ENCODE measurements at places on chromosomes 5 and 9.

- no peak for DNase-seq
These were observed 88.1 kb downstream of the PAX5 start for GRCh38 chr9:36945999-36946398.

DNA sequence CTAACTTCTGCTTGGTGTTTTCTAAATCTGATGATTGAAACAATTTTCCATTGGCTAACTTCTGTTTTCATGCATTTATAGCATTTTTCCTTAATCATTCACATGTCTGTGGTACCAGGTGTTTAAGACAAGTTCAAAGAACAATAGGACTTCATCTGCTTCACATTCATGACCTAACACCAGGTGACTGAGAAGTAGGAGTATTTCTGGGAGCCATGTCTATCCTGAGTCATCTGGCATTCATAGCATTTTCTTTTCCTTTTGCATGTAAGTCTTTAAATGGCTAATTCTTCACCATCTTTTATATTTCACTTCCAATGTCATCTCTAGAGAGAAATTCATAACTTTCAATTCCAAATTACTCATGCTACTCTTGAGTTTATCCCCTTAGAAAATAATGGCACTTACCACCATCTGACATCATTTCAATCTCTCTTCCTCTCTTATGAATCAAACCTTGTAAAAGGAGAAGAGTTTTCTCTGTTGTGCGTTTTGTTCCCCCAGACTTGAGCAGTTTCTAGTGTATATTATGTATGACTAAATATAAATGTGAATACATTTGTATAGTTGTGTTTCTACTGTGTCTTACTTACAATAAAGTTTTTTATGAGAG, 1196.1 kb upstream of the CDH9 start:
- DNase-seq, result no peak

- no peak for DNase-seq
These were observed 33.3 kb downstream of the FBXO10 start for GRCh38 chr9:37542895-37543294.

DNA sequence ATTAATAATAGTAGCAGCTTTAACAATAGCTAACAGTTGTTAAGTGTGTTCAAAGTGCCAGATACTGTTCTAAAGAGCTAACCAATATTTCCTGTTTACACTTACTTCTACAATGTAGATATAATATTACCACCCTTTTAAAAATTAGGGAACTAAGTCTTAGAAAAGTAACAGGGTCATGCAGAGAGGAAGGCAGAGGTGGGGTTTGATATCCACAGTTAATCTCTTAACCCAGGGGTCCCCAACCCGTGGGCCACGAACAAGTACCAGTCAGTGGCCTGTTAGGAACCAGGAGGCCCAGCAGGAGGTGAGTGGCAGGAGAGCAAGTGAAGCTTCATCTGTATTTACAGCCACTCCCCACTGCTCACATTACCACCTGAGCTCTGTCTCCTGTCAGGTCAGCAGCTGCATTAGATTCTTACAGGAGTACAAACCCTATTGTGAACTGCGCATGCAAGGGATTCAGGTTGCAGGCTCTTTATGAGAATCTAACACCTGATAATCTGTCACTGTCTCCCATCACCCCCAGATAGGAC, 89.1 kb downstream of the ACTL7B start:
- DNase-seq, result no peak

- DNase-seq, result peak; percentile 69
These were observed 688 bp downstream of the SNX24 start for GRCh38 chr5:122846051-122846550.

DNA sequence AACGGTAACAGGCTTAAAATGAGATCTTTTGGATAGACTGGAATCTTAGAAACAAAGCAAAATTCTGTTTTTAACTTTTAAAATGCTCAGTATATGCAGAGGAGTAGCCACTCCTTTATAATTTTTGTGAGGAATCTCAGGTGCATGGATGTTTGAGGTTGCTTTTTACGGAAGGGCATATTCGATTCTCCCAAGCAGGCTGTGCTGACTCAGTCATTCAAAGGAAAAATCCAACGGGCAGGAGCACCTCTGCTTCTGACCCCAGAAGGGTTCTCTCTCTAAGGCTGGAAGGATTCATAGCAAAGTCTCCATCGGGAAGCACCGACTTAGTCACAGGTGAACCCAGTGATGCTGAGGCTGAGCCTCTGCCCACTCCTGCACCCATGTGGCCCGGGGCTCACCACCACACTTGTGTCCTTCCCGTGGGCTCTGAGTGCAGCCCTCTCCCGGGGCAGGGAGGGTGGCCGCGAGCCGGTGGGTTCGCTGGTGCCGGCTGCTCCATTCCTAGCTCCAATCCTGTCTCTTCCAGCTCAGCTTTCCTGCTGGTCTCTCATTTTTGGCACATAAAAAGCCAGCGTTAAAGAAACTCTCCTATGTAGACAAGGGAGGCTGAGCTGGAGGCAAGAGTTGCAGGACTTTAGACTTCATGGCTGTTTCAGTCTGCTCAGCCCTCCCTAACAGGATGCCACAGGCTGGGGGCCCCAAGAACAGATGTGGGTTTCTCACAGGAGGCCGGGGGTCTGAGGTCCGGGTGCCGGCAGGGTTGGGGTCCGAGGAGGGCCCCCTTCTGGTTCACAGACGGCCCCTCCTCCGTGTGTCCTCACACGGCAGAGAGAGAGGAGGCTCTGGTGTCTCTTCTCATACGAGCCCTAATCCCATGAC, 135.6 kb upstream of the LPCAT1 start:
- DNase-seq, result no peak

- DNase-seq, result peak; percentile 37
These were observed 42.6 kb downstream of the ANKRD55 start for GRCh38 chr5:56190497-56190896.

GRCh38 chr5:144697847-144698262, 527.2 kb downstream of the KCTD16 start:
- peak; percentile 16 for DNase-seq

GRCh38 chr5:135955525-135955924, 742 bp upstream of the LECT2 start:
- no peak for DNase-seq

DNA sequence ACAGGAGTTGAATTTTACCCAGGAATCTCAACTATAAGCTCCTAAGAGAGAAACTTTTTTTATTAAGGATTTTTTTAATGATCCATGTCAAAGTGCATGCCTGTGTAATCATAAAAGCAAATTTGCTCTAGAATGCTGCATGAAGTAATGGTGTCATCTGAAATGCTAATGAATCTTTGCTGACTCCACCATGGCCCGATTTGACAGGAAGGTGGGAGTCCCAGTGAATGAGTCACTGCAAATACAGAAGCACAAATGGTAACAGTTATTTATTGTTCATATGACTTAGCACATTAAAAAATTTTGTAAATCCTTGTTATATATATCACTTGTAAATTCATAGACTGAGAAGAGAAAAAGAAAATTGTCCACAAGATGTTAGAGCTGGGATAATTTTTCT, 341.3 kb downstream of the RASEF start:
- DNase-seq, result no peak

GRCh38 chr5:39080168-39080567, 6.0 kb upstream of the RICTOR start:
- DNase-seq, result no peak

- DNase-seq, result peak; percentile 70
These were observed 10.9 kb downstream of the HABP4 start for GRCh38 chr9:96460882-96461281.

GRCh38 chr9:113682297-113682771, 193.8 kb upstream of the ZNF618 start:
- peak; percentile 81 for DNase-seq

DNA sequence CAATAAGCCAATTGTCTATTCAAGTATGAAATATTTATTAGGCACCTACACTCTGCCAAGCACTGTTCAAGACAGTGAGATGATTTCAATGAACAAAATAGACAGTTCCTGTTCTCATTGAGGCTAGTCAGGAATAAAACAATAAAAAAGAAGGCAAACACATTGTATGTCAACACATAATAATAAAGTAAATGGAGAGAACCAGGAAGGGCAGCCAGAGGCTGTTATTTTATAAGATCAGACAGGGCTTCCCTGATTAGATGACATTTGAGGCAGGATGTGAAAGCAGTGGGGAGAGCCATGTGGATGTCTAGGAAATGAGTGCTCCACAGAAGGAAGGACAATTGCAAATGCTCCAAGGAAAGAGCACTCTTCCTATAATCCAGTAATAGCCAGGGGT, 2371.1 kb downstream of the MAT2B start:
- DNase-seq, result no peak

DNA sequence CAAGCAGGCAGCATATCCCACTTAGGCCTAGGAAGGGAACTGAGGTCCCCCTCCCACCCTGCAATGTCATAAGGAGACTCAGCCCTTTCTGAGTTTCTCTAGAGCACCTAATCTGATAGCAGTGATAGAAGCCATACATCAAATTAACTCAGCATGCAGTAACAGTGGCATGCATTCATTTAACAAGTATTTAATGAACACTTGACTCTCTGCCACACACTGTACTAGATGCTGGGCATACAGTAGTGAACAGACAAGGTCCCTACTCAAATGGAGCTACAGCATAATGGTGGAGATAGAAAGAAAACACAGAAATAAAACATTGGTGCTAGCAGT, 58.6 kb downstream of the SLC22A5 start:
- no peak for DNase-seq

DNA sequence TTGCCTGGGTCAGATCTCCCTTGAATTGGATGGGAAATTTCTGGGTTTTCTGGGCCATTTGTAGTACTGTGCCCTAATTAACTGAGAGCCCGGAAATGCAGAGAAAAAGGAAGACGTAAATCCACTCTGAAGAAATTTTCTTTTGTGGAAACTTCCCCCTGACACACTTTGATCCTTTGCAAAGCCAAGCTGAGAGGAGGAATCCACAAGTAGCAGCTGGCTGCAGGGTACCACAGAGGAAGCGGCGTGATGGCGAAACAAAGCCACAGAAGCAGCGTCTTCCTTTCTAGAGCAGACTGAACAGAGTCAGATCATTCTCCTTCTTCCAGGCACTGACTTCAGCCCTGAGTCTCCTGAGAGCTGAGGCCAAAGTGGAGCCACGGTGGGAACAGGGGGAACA, 47.1 kb upstream of the ZNF354A start:
- DNase-seq, result no peak

DNA sequence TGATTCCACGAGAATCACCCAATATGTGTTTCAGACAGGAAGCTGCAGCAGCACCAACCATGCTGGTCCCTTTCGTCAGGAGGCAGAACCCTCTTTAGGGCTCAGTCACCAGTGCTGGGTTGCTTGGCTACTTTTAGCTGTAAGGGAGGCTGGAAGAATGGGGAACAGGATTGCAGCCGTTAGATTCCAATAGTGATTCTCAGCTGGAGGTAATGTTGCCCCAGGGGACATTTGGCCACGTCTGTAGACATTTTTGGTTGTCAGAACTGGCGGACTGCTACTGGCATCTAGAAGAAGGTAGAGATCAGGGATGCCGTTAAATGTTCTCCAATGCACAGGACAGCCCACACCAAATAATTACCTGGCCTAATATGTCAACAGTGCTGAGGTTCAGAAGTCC, 81.8 kb downstream of the ANKRD33B start:
- no peak for DNase-seq

DNA sequence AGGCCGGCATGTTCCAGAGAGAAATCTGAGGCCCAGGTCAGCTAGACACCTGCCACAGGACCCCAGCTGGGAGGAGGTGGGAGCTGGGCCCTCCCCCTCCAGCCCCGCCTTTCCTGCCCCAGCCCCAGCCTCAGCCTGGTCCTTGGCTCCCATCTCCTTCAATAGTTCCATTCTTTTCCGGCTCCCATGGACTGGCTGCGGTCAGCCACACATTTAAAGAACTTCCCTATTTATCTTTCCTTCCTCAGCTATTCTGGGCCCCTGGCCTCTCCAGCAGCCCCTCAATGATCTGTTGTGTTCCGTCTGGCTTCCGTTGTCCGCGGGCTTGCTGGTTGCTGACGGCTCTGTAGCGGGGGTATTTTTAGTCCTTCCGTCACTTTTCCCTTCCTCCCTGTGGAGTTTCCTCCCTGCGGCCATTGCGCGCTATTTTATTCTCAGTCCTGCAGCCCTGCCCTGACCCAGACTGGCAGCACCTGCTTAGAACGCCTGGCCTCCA, 73.8 kb downstream of the AMBP start:
- DNase-seq, result no peak

- no peak for DNase-seq
These were observed 81.5 kb downstream of the ACER2 start for GRCh38 chr9:19490269-19490668.

Measured in GM03348 (cell line).